AG08395 (cell line): ENCODE measurements at places on chromosomes 16 and 17.

DNA sequence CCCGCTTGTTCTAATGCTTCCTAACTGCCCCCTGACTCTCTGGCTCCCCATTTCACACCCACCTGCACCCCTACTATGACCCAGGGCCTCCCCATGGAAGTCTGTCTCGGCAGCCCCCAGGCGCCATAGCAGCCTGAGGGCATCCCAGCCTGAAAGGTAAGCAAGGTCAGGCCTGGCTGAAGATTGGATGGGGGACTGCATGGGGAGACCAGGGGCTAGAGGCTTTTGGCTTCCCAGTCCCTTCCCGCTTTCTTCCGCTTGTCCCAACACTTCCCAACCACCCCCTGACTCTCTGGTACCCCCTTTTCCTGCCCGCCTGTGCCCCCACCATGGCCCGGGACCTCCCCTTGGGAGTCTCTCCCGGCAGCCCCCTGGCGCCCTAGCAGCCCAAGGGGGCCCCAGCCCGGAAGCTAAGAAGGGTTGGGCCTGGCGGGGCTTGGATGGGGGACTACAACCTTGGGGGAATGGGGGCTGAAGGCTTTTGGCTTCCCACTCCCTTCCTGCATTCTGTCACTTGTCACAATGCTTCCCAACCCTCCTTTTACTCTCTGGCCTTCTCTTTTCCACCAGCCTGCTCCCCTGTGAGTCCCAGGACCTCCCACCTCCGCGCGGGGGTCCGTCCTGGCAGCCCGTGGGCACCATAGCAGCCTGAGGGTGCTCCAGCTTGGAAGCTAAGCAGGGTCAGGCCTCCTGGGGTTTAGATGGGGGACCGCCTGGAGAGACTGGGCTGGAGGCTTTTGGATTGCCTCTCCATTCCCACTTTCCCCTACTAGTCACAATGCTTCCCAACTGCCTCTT is 2288.4 kb downstream of the TP53TG3F start:
- no peak for DNase-seq

- no peak for DNase-seq
Observed at GRCh38 chr17:39818358-39819000, 45.6 kb downstream of the IKZF3 start.

- DNase-seq: no peak
Observed at GRCh38 chr17:61484174-61484573, 32.0 kb downstream of the TBX4 start.

DNA sequence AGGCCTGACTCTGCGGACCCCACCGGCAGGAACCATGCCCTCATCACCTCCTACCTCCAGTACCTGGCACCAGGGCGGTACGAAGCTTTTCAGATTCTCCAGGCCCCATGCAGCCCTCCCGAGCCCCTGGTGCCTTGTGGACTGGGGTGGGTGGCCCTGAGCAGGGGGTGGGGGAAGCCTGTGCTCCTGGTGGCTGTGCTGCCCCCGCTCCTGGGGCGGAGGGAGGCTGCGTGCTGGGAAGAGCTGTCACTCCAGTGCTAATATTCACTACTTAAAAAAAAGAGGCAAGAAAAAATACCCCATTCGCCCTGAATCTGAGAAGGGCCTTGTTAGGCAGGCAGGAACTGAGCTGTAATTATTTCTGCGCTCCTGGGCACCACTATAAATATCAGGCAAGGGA is 111.8 kb downstream of the ENGASE start:
- no peak for DNase-seq

DNA sequence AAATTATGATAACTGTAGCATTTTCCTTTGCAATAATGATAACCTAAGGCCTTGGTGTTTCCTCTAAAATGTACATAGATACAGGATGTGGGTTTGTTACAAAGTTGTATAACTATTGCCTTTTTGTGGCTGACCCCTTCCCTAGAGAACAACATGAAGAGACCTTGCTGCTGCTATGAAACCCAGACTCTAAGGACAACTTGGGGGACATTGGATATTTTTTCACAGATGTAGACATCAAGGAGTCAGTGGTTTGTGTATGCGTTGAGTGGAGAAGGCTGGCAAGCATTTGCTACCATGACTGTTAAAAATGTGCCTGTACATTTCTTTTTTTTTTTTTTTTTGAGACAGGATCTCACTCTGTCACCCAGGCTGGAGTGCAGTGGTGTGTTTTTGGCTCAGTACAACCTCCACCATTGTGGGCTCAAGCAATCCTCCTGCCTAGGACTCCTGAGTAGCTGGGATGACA is 12.3 kb downstream of the HMOX2 start:
- DNase-seq: no peak

DNA sequence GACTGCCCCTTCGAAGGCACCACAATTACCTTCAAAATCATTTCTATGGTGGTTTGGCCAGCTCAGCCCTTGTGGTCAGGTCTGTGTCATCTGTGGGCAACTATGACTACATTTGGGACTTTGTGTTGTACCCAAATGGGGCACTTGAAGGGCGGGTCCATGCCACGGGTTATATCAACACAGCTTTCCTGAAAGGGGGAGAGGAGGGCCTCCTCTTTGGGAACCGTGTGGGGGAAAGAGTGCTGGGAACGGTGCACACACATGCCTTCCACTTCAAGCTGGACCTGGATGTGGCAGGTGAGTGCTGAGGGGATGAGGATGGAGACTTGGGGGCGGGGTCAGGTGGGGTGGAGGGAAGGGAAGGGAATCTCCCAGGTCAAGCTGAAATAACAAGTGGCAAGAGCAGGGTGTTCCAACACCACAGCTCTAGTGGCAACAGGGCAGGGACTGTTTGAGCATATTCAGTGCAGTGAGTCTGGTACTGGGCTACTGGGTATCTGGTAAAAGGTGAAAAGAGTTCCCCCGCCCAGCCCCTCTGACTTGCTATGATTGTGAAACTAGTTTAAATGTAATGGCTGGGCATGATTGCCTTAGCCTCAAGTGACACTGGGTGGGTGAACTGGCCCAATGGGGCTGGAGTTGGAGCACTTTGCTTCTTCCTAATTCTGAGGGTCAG is 1.7 kb downstream of the AOC2 start:
- no peak for DNase-seq

- DNase-seq: no peak
Observed at GRCh38 chr17:82858376-82859126, 18.7 kb upstream of the ZNF750 start.

DNA sequence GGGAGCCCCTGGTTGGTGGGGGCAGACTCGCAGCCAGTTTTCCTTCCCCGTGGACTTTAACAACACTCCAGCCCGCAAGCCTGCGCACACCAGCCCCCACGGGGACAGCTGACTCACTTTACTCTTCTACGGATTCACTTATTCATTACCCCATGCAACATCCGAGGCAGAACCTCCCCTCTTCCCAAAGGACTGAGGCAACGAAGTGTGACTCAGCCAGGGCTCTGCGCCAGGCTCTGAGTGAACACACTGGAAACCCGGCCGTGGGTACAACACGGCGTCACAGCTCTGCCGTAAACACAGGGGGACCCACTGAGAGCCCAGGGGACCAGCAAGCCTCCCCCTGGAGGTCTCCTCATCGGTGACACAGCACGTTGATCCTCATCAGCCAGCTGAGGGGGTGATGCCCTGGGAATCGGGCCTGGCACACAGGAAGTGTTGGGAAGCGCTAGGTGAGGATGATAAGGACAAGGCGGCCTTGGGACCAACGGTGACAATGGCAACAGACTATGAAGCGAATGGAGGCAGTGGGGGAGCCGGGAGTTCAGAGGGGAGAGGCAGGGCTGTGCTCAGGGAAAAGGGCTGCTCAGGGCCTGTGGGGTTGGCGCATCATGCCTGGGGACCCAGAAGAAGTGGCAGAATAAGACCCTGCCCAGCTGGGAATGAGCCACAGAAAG is 14.6 kb downstream of the COTL1 start:
- peak; percentile 95 for DNase-seq

GRCh38 chr16:12613131-12613991 is 190.3 kb downstream of the CPPED1 start:
- no peak for DNase-seq
